Neuronal stem cell (in vitro differentiated cells): ENCODE measurements at places on chromosomes 2 and 18.

DNA sequence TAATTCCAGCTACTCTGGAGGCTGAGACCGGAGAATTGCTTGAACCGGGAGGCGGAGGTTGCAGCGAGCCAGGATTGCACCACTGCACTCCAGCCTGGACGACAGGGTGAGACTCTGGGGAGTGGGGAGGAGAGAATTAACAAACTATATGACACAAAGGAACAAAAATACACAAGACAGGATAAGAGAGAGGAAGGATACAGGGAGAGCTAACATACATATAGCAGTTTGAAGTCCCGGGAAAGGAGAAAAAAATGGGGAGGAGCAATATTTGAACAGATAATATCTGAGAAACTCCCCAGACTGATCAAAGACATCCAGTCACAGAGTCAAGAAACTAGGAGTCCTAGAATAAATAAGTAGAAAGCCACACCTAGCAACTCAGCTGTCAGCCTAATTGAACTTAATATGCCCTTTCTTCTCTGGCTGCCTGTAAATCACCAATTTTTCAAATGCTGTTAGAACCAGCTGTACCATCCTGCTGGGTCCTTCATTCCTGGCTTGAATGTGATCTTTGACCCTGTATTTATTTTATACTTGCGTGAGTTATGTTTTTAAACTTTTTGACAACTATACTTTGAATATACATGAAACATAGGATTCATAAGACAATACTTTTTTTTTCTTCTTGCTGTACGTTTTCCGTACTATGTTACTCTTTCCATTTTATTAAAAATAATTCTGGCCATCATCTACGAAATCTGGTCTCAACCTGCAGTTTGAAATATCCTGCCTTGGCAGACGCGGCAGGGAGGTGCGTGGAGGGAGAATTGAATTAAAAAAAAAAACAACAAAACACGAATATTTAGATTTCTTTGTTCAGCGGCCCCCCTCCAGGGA, 876 bp upstream of the CYP27A1 start:
- DNase-seq = no peak

GRCh38 chr2:134738141-134738870, 19.5 kb upstream of the TMEM163 start:
- DNase-seq = no peak

DNA sequence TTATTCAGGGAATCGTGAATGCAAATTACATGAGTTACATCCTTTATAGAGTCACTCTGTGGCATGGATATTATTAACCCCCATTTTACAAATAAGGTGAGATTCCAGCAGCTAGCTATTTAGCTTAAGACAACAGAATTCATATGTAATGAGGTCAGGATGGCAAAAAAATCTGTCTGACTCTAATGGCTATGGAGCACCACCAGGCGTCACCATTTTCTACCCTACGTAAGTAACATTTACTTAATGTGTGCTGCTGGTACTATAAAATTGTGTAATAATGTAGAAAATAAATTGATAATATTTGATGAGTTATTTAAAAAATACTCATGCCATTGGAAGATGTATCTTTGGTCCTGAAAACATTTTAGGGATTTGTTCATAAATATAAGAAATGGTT, 2040.1 kb upstream of the LRRTM1 start:
- no peak for DNase-seq

DNA sequence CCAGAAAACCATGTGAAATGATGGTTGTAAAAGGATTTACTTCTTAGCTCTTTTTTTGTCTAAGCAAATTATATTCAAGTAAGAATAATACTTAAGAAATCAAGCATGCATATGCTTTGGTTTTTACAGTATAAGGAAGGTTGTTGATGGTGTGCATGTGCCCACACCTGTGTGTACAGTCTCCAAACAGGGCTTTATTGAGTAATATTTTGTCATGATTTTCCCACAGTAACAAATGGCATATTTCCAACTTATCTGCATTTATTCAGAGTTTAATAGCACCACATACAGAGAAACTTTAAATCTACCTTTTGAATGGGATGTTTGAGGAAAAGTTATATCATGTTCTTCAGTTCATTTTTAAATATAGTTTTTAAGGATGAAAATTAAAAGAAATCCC, 76.5 kb upstream of the DSG1 start:
- DNase-seq = no peak

DNA sequence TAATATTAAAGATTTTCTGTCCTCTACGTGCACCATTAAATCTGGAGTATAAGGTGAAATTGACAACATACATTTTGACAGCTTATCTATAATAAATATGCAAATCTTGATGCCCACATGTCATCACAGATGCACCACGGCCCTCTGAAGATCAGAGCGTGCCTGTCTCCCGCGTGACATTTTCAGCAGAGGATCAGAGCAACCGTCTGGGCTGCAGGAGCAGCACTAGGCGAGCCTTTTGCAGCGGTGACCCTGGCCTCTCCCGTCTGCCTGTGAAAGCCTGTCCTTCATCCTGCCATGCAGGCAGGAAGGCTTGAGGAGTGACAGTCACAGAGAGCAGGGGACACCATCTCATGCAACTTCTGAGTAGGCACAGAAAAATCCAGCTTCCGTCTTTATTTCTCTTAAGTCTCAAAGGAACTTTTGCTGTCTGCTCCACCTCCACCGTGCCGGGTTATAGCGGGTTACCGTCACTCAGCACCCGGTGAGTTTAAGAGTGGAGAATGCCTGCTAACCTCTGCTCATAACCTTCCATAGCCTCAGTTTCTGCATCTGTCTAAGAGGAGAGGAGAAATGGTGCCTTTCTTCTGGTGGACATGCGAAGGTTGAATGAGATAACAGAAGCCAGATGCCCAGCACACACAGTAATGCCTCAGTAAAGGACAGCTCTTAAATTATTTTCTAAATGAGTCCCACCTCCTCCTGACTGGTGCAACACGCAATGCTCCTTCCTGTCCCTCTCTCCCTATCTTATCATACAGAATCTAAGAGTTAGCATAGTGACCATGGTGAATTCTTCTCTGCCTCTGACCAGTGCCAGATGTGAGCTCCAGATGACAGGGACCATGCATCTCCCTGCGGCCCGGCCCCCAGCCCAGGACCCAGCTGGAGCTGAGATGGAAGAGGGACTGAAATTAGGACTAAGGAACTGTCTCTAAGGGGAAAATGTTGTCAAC, 43.8 kb downstream of the CELF4 start:
- DNase-seq = no peak

DNA sequence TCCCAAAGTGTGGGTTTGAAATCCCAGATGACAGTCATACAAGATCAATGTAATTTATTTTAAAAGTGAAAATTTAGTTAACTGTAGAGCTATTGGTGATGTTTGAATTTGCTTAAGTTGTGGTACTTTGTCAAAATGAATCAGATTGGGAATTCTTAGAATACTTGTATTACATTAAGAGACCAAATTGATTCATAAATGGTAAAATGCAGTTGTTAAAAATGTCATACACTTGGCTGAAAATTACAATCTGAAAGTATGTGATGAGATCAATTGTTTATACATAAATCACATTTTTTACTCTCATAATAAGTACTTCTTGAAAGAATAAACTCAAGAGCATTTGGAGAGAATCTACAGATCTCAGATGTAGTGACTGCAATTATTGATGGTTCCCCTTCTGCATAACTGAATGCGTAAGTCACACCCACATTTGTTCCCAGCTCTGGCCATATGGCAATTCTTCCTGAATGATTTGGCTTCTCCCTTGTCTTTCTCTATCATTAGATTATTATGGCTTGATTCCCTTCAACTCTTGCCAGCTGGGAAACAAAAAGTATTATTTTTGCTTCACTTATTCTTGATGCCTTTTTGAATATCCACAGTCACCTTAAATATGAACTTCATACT, 558.5 kb downstream of the CPS1 start:
- no peak for DNase-seq

DNA sequence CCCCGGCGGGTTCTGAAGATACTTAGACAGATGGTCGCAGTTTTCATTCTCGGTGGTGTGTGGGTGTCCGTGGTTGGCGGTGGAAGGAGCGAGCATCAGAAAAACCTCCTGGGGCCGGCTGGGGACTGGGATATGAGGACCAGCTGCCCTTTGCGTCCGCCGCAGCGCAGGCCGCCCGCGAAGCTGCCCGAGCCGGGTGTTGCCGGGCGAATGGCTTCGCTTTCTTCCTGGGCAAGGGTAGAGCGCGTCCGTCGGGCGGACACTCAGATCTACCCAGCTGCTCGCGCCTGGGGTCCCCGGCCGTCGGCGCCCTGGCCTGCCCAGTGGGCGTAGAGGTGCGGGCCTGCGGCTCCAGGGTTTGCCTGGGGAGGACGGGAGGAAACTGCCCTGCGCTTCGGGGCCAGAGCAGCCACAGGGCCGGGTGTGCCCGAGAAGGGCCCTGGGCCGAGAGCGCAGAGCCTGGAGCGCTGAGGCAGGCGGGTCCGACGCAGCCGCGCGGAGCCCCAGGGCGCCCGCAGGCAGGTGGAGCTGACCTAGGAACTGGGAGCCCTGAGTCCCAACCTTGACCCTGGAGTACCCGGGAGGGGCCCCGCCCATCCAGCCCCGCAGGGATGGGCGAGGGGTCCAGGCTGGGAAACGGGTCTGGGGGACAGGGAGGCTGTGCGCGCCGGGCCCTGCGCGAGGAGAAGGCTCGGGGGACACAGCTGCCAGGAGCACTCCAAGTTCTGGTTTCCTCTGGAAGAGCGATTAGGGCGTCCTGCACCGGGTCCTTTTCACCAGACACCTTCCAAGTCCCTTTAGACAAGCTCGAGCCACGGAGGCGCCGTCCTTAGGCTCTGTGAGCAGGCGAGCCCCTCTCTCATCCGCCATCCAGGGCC, 1.3 kb downstream of the TWIST2 start:
- DNase-seq = no peak

DNA sequence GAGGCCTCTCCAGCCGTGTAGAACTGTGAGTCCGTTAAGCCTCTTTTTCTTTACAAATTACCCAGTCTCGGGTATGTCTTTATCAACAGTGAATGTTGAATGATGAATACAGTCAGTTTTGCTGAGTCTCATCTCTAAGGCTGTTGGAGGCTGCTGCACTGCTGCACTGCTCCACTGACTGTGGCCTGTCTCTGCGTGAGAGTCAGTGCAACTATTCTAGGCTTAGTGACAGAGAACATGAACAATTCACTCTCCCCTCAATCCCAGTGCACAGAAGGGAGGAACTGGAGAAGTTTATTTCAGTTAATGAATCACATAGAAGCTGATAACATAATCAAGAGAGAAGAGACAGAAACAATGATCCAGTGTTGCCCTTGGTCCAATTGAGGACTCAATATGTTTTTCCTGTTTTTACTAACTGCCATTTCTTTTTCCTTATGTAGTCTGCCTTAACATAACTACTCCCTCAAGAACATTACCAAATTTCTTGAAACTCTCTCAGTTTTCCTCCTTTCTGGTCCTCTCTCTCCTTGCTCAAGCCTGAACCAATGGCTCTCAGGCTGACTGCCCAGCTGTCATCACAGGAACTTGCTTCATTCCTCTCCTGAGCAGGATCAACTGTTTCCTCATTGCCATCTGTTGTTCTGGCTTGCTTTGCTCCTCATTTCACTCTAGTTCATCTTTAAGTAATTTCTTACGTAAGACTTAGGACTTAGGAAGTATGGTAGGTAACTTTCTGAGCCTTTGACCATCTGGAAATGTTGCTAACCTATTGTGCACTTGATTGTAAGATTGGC, 483.2 kb downstream of the METTL4 start:
- DNase-seq = no peak

DNA sequence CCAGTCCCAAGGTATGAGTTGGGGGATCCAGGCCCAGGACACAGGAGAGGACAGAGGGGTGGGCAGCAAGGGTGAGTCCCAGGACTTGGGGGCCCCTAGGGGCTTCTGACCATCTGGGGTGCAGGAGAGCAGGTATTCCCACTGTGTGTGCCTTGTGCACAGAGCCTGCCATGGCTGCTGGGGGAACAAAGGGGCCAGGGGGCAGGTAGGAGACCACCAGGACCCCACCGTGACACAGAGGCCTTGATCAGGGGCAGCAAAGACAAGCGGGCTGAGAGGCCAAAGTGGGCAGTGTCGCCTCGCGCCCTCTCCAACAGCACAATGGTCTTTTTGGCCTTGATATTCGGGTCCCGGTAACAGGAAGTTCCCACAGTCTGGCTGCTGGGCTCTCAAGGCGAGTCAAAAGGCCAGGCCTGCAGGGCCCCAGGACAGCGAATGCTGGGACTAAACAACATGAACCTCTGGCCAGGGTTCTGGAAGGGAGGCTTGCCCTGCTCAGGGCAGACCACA, 12.3 kb upstream of the GPR17 start:
- DNase-seq = no peak

DNA sequence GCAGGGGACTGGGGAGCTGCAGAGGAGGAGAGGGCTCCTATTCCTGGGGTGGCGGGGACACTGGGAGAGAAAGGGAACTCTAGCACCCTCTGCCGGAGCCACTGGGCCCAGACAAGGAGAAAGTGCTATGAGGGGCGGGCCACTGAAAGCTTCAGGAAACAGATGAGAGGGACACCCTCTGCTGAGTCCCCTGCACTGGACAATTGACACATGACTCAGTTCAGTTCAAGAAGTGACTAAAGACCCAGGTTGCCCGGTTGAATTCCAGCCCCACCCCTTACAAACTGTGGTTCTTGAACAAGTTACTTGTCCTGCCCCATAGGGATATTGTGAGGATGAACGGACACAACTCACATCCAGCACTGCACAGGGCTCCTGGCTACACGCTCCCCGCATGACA, 5.0 kb downstream of the RUFY4 start:
- peak; percentile 43 for DNase-seq

- no peak for DNase-seq
Observed at GRCh38 chr18:60197671-60198462, 174.7 kb downstream of the MC4R start.

GRCh38 chr18:57434536-57435494, at the start of gene ONECUT2:
ONECUT2 (plus strand) TSS chr18:57435374; CDS start chr18:57435717, 343 bp downstream.
- peak; percentile 94 for DNase-seq

DNA sequence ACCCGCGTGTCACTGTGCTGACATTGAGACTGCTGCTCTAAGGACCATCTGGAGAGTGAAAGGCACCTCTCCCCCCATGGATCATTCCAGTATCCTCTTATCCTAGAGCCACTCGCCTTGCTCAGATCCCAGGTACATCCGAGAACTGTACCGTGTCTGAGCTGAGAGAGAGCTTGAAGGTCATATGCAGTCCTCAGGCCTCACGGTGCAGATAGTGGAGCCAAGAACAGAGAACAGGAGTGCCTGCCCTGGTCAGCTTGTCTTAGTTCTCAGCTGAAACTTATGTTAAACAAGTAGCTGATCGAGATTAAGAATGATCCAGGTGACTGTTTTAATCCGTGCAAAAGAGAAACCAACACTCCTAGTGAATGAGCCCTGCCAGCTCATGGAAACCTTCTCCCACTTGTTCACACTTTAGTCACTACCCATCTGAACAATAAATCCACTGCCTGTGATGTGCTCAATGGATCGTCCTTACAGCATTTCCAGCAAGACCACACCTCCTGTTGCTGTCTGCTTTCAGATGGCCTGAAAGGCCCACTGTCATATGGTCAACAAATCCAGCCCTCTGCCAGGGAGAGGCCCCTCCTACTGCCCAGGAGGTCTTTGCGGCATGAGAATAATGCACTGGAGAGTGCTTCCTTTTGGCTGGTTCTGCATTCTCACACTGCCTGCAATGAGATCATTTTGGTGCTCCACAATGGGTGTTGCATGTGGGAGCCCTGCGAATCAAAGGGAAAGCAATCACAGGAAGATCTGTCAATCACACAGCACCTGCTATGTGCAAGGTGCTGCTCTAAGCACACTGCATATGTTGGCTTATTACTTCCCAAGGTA, 43.7 kb upstream of the APCDD1 start:
- DNase-seq = no peak

GRCh38 chr2:105188343-105188742, 53.2 kb upstream of the GPR45 start:
- DNase-seq = no peak

- no peak for DNase-seq
Observed at GRCh38 chr2:222837643-222838056, 23.2 kb upstream of the ACSL3 start.
